ENCODE measurements at places on chromosomes 4 and X.

GRCh38 chr4:48804584-48805301, 24.7 kb upstream of the FRYL start:
- DNase-seq = no peak

GRCh38 chr4:19346636-19347035, 905.1 kb upstream of the SLIT2 start:
- DNase-seq = no peak

DNA sequence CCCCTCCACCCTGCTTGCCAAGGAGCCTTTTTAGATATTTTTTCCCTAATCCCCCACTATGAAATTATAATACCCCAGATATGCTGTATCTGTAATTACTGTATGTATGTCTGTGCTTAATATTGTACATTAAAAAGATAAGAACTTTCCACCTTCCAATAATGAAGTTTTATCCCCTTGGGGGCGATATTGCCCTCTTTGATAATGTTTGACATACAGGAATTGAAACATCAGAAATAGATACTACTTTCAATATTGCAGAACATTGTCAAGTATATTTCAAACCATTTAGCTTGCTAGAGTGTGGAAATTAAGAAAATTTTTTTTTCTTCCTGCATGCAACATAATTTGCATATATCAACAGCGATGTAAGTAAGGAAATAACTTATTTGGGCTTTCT, 58.9 kb downstream of the NAF1 start:
- peak; percentile 3 for DNase-seq

DNA sequence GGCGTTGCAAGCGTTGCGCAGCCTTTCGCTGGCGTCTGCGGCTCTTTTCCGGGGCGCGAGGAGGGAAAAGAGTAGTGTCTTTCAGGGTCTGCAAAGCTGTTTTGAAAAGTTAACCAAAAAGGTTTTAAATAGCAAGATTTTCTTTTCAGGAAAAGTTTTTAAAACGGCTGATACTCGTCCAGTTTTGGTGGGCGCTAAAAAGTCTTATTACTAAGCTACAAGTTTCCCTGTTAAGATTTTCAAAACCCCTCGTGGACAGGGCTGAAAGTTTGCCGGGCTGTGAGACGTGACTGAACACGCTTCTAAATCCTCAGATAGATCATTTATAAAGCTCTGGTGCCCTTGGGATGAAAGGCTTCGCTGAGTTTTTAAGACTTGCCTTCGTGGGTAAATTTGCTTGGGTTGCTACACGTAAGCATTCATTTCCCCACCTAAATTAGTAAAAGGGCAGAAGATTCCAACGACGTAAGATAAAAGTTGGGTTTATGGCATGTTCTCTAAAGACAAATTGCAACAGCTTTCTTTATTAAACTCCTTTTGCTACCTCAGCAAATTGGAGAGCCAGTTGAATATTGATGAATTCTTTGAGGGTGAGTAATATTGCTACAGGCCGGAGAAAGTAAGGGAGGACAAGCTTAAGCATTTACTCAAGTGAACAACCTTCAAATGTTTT, 91.5 kb downstream of the HPRT1 start:
- no peak for DNase-seq

GRCh38 chr4:1297456-1298325, 8.0 kb downstream of the MAEA start:
- DNase-seq = no peak

DNA sequence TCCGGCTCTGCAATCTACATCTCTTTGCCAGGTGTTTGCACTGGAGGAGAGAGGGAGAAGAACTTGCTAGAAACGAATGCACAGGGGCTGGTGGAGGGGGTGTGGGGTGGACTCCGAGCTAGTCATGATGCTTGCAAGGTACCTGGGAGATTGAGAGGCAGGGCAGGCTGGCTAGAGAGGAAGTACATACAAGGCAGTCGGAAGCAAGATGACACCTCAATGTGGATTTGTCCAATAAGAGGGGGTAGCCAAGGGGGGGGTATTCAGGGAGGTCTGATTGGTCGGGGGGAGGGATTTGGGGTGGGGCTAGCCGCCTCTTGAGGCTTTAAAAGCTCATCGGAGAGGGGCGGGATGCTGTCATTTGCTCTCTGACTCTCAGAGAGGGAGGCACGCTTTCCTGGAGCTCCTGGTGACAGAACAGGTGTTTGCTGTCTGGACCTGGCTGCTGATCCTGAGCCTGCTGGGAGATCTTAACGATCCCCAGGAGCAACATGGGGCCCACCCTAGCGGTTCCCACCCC, at the start of gene GPR50:
Gene GPR50 (plus strand): TSS at position 354 of the 520 bp plus-strand sequence. CDS start 138 bp downstream, at position 492.
- DNase-seq = no peak

GRCh38 chr4:89039730-89040338, 17.2 kb downstream of the FAM13A start:
- peak; percentile 60 for DNase-seq

- DNase-seq = no peak
These were observed 4.1 kb downstream of the FGA start for GRCh38 chr4:154586296-154587033.

GRCh38 chr4:14410516-14410915, 591.8 kb upstream of the CPEB2 start:
- no peak for DNase-seq

- DNase-seq = no peak
These were observed 704 bp downstream of the FAM114A1 start for GRCh38 chr4:38868059-38868960.

- DNase-seq = no peak
These were observed 17.5 kb downstream of the ENOX2 start for GRCh38 chrX:130885508-130885907.

- DNase-seq = no peak
These were observed 37.4 kb downstream of the MAML3 start for GRCh38 chr4:140116442-140117104.

- DNase-seq = no peak
These were observed 32.2 kb downstream of the PSAPL1 start for GRCh38 chr4:7402526-7402925.

DNA sequence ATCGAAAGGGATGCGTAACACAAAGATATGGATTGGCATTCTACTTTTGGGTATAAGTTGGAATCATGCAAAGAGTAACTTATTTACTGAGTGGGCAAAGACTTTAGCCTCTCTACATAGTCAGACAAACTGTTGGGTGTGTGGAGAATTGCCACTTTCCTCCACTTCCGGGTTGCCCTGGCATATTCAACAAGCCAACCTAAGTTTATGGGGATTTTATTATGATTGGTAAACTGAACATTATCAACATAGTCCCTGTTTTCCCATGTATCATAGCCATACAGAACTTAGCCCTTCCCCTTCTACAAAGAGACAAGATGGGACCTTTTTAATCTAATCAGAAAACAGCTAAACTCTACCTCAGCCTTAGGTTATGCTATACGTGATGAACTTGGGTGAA, 121.6 kb downstream of the AGTR2 start:
- DNase-seq = no peak

- DNase-seq = peak; percentile 29
These were observed 44.3 kb downstream of the IL21 start for GRCh38 chr4:122576261-122577188.

DNA sequence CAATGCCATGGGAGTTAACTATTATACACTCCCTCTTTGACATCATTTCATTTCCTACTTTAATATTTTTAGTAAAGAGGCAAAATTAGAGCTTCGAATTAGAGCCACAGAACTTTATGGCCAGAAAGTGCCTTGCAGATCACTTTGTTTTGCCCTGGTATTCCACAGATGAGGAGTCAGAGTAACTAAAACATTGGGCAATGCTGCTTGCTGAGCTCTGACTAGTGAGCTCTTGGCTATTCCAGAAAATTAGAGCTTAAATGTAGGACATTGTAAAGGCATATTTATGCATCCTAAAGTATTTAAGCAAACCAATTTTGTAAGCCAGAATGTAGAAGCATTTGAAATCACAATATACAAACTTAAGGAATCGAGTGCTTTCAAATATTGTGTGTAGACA, 6.3 kb upstream of the ZNF827 start:
- no peak for DNase-seq
